A172 (cell line): ENCODE measurements at places on chromosomes 2 and 18. TPM values are rescaled to one million over a fixed set of nuclear protein-coding genes. Genes with fewer than 3 reads are reported as not detected.

The SLC40A1 gene
- total RNA-seq, result 1.2 and 1.4 TPM in 2 replicates

The COPS7B gene
- 39.4 and 43.5 TPM in 2 replicates for total RNA-seq

The MOGAT1 gene
- total RNA-seq, result not detected in 2 replicates

DNA sequence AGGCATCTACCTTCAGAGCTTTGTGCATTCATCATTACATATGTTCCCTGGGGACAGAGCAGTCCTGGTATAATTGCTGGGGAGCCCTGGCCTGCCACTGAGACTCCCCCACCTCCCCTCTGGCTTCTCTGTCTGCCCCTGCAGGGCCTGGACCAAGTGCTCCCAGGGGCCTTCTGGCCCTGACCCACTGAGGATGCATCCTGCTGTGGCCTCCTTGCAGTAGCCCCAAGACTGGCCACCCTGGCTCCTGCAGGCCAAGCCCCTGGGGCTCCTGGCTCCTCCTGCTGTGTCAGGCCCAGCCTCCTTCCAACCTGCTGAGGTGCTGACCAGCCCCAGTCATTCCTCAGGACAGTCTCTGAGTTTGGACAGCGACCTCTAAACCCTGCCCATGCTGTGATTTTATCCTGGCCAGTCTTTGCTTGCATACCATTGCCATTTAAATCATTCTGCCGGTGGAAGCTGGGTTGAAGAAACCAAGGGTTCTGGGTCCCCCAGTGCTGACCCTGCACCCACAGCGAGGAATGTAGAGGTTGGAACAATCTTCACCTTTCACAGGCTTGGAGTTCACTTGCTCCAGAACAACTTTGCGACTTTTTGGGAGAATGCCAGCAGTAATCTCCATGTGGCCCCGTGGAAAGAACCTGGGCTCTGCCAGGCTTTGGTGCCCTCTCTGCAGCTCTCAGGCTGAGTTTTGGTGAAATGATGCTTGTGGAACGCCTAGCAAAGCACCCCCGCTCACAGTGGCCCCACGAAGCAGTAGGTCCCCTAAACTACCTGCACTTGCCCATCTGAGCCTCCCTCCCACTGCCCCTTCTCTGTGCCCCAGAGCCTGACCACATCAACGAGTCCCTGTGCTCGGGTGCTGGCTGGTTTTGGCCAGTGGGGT is 167.3 kb upstream of the GLI2 start:
- peak; percentile 45 for DNase-seq

- DNase-seq, result no peak
Measured at GRCh38 chr2:216888887-216889622, 29.2 kb upstream of the TNP1 start.

DNA sequence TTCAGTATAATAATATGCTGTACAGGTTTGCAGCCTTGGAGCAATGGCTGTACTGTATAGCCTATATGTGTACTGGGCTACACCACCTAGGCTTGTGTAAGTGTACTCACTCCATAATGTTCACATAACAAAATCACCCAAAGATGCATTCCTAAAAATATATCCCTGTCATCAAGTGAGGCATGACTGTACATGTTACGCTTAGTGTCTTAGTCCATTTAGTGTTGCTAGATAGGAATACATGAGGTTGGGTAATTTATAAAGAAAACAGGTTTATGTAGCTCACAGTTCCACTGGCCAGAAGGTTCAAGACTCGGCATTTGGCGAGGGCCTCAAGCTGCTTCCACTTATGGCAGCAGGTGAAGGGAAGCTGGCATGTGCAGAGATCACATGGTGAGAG is 31.4 kb downstream of the RNF152 start:
- DNase-seq, result no peak

The DLGAP1 gene
- total RNA-seq, result not detected in 2 replicates

- DNase-seq, result no peak
Measured at GRCh38 chr2:100235098-100235497, 87.2 kb downstream of the LONRF2 start.

The TMEM198 gene
- 1.4 and 2.2 TPM in 2 replicates for total RNA-seq

GRCh38 chr2:7609556-7609955 is 692.3 kb downstream of the RNF144A start:
- no peak for DNase-seq

DNA sequence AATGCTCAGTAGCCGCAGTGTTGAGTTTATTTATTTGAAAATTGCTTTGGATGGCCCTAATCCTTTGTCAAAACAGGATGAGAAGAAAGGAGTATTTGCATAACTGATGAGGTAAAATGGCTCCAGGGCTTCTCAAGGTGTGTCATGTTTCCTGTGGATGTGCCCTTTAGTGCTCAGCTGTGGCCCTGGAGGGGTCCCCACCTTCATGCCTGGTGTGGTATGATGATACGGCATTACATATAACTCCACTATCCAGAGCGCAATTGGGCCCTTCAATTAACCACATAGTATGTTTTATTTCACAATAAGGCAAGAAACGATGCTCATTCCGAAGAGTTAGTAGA is 39.8 kb upstream of the TMEM178A start:
- DNase-seq, result no peak

The CIB4 gene
- not detected in 2 replicates for total RNA-seq

DNA sequence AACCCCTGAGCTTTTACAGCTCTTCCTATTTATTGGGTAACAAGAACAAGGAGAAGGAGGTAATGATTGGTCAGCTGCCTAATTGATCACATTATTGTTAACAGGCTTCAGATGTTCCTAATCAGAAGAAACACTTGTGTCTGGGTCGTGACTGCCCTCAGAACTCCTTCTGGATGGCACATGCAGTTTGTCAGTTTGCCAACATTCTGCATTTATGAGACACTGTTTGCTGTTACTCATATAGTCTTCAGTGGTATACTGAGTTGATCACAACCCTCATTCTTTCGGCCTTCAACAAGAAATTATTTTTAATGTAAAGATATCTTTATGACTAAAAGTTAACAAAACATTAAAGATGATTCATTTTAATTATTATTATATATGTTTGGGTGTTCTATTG is 95.7 kb upstream of the DOCK10 start:
- DNase-seq, result no peak

GRCh38 chr2:121202541-121203310 is 82.3 kb downstream of the TFCP2L1 start:
- DNase-seq, result no peak

DNA sequence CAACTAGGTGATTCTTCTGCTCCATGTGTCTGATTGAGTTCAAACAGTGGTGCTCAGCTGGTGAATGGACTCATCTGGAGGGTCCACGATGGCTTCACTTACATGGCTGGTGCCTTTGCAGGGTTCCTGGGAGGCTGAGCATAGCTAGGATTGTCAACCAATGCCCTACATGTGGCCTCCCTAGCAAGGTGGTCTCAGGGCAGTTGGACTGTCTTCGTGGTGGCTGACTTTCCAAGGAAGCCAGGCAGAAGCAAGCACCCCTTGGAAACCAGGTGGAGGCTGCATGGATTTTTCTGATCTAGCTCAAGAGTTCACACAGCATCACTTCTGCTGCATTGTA is 6.8 kb downstream of the IL1R2 start:
- no peak for DNase-seq

DNA sequence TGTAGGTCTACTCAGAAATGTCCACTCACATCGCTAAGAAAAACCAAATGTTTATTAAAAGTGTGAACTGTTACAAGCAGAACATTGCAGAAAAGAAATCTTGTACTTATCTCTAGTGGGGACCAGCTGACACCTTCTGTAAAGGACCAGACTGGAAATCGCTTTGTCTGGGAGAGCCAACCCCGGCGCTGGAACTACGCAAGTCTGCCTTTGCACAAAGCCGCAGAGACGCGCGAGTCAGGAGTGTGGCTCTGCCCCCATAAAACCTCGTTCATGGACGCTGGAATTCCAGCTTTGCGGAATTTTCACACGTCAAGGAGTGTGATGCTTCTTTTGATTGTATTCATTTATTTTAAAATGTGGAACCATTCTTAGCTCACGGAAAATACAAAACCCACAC is 141.9 kb upstream of the SALL3 start:
- no peak for DNase-seq

The LRP2 gene
- not detected in 2 replicates for total RNA-seq

The SH2D6 gene
- 0.22 and 1.0 TPM in 2 replicates for total RNA-seq
